ENCODE measurements at places on chromosomes 5 and 9.

- no peak for DNase-seq
These were observed 431 bp downstream of the BNC2 start for GRCh38 chr9:16869882-16870595.

GRCh38 chr9:130060296-130060695 lies 6.6 kb downstream of the GPR107 start:
- DNase-seq, result no peak

DNA sequence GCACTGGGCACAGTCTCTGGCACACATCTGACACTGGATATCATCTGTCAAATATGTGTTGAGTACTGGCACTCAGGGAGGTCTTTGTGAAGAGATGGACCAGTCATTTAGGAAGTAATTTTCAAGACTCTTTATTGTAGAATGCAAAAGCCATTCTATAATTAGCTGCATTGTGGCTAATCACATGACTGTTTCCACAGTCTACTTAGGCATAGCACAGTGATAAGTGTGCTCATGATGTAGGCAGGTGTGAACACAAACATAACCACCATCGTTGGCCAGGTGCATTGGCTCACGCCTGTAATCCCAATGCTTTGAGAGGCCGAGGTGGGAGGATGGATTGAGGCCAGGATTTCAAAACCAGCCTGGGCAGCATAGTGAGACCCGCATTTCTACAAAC lies 62.2 kb downstream of the CFAP77 start:
- DNase-seq, result no peak

DNA sequence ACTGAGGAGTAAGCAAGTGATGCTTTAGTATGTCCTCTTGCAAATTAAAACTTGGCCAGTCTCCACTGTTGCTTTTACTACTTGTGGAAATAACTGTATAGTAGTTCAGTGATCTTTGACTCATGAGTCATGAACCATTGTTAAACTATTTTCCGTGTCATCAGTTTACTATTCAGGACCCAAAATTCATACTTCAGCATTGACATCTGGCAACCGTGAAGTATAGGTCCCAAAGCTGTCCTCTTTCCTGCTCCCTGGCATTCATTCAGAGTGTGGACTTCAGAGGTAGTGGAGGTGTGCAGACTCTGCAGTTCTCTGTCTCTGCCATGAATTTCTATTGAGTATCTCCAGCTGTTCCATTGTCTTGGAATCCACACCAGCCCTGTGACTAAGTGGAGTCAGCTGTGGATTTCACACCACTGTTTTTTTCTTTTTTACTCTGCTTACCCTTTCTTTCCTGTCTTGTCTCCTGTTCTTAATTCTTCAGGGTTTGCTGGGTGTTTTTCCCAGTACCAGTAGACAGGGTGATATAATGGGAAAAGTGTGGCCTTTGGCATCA lies 7.5 kb downstream of the TDRD7 start:
- no peak for DNase-seq

DNA sequence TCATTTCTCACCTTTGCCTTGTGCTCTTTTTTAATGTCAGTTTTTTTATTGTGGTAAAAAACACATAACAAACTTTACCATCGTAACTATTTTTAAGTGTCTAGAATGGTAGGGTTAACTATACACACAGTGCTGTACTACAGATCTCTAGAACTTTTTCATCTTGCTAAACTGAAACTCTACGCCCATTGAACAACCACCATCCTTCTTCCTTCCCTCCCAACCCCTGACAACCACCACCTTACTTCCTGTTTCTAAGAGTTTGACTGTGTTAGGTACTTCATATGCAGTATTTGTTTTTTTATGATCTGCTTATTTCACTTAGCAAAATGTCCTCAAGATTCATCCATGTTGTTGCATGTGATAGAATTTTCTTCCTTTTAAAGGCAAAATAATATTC lies 54.9 kb downstream of the PSAT1 start:
- DNase-seq, result no peak

DNA sequence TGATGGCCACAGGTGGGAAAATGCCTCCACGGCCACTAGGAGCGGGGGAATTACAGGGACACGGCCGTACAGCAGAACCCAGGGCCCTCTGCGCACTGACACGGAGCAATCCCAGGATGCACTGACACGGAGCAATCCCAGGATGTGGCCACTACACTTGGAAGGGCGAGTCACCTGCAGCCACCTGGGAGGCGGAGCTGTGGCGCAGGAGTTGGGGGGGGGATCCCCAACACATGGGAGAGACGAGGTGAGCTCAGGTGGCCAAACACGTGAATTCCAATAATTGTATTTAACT lies 6.8 kb downstream of the CLPTM1L start:
- no peak for DNase-seq

DNA sequence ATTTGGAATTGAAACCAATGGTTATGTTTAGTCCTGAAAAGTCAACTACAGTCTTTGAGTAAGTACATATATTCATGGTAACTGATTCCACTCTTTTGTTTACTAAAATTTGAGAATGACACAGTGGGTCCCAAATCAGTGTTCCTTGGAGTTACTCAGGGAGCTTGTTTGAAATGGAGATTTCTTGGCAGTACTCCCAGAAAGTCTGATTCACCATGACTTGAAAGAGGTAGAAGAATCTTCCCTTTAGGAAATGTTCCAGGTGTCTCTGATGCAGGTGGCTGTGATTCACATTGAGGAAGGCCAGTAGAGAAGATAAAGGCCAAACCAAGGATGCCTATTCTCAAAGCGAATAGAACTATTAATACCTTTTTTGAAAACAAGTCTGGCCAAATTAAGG lies 1078.3 kb downstream of the CDH12 start:
- DNase-seq, result no peak

DNA sequence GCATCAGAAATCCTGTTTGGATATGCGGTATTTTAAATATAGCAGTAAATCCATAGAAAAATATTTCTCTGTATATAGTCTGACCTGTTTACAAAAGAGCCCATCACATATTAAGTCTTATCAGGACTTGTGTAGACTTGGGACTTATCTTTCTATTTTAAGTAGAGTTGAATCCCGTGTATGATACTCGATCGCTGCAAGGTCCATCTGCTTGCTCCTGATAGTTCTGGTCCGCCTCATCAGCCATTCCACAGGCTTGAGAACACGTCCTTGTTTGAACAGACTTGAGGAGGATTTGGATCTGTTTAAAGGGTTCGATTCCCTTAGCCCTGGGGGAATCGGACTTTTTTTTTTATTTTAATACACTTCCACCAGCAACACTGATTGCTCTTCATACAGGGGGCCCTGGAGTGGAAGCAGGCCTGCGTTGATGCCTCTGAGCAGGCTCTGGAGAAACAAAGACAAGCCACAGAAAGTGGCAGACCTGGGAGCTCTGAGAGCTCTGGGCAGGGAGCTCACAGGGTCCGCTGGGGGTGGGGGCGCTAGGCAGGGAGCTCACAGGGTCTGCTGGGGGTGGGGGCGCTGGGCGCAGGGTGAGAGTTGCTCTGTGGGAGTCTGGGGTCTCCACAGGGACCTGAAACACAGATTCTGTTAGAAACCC lies 112.2 kb downstream of the MVB12B start:
- DNase-seq, result no peak

- peak; percentile 9 for DNase-seq
These were observed at the start of gene FBP1 for GRCh38 chr9:94639061-94639998. TSS of gene FBP1 (minus strand) at chr9:94639518. CDS start at chr9:94639310, 208 bp downstream.

DNA sequence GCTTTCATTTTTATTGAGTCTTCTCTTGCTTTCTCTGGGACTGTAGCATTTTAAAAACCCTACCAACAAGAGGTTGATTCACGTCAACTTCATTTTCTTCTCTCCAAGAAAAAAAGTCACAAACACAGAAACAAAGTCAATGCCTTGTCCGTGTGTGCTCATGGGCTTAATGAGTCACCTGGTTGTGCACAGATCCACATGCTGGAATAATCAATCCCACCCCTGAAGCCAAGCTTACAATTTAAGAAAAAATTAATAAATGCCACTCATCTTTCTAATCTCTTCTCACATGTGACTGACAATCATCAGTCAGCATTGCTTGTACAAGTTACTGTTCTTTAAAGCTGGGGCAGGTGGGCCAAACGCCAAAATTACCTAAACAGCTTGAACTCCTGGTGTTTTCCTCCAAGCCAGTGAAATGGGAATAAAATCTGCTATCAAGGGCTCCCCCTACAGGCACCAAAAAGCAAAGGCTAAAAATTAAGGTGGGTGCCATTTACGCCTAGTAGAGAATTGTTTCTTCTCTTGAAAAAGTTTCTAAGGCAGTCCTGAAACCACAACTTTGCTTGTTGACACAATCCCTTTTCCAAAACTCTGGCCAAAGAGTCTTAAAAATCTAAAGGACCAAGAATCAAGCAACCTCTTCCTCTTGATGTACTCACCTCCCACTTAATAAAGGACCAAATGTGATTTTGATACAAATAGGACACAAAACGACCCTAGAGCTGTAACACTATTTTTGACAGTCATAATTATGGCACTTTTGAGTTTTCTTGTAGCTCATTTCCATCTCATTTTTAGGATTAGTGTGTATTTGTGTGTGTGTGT lies 21.3 kb downstream of the TRMO start:
- no peak for DNase-seq

DNA sequence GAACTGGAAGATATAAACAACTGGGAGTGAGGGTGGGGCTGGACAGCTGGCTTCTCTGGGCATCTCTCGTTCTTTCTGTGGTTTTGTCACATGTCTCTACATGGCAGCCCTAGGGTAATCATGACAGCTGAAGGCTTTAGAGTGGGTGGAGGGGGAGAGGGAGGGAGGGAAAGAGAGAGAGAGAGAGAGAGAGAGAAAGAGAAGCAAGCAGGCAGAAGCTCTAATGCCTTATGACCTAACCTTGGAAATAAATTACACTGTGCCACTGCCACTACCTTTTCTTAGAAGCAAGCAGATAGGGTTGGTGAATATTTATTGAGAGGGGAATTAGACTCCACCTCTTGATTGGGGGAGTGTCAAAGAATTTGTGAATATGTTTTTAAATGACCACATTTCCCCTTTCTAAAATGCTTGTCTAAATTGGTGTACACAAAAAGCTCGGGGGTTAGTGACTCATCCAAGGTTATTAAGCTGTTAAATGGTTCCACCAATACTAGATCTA lies 2.6 kb upstream of the DAPK1 start:
- no peak for DNase-seq

GRCh38 chr9:111914749-111915424 lies 18.3 kb downstream of the UGCG start:
- DNase-seq, result no peak

DNA sequence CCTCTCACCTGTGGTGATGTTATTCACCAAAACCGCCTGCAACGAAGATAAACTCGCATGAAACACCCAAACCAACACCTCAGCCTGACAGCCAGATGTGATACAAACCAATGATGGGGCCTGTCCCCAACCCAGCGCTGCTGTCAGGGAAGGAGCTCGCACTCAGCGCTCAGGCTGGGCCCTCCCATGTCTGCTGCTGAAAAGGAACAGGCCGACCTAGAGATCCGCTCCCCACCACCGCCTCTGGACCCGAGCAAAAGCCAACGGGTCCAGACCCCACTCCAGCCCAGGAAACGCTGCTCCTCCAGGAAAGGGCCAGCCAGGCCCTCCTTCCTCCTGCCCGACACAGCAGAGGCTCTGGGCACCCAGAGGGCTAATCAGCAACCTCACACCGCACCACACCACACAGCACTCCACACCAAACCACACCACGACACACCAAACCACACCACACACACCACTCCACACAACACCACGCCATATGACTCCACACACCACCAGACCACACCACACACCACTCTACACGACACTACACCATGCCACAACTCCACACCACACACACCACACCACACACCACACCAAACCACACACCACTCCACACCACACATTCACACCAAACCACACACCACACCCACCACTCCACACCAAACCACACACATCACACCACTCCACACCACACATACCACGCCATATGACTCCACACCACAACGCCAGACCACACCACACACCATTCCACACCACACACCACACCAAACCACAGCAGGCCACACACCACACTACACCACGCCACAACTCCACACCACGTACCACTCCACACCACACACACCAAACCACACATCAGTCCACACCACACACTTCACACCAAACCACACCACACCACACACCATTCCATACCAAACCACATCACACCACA lies 46.5 kb downstream of the GOLM1 start:
- no peak for DNase-seq

GRCh38 chr5:57841676-57842363 lies 359.2 kb upstream of the ACTBL2 start:
- DNase-seq, result no peak

DNA sequence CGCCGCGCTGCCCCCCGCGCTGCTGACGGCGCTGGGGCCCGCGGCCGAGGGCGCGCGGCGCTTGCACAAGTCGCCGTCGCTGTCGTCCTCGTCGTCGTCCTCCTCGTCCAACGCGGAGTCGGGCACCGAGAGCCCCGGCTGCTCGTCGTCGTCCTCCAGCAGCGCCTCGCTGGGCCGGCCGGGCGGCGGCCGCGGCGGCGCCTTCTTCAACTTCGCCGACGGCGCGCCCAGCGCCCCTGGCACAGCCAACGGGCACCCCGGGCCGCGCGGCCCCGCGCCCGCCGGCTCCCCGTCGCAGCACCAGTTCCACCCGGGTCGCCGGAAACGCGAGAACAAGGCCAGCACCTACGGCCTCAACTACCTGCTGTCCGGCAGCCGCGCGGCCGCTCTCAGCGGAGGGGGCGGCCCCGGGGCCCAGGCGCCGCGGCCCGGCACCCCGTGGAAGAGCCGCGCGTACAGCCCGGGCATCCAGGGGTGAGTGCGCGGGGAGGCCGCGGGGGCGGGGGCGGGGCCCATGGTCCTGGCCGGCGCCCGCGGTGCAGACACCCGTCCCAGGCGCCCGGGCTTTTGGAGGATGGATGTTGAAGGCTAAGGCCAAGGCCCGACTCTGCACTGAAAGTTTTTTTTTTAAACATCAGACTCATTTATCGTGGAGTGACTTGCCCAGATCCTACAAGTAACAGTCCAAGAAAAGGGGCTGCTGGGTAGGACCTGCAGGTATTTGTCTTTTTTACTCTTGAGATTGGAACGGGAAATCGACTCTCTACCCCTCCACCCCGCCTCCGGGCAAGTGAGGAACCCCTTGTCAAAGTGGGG lies 1.2 kb downstream of the TENT4A start:
- no peak for DNase-seq

GRCh38 chr9:21574261-21574660 lies 92.1 kb upstream of the IFNE start:
- no peak for DNase-seq

DNA sequence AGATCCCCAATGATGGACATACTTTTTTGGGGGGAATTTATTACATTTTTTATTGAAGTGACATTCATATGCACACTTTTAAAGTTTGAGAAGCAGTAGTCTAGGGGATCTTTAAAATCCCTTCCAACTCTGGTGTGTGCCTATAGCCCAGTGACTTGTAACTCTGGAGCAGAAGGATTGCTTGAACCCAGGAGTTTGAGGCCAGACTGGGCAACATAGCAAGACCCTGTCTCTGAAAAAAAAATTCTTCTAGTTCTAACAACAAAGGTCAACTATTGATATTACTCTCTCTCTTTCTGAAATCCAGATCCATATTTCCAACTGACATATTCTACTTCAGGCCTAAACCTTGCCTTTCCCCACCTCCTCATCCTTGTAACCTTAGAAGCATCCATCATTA lies 148.2 kb upstream of the SPRY4 start:
- DNase-seq, result no peak

- DNase-seq, result no peak
These were observed 21.8 kb downstream of the DAPK1 start for GRCh38 chr9:87519461-87519860.

GRCh38 chr5:100252944-100253343 lies 282.2 kb upstream of the FAM174A start:
- DNase-seq, result no peak

Measured in T follicular helper cell (primary cell).